Omental fat pad (tissue), 4 donors: ENCODE measurements at places on chromosomes 3 and 15. TPM values are rescaled to one million over a fixed set of nuclear protein-coding genes. Genes with fewer than 3 reads are reported as not detected.

Gene RPL29
- 2,030 TPM for total RNA-seq

GRCh38 chr3:128884992-128885391 lies 5.6 kb downstream of the ACAD9 start:
- DNase-seq: no peak

DNA sequence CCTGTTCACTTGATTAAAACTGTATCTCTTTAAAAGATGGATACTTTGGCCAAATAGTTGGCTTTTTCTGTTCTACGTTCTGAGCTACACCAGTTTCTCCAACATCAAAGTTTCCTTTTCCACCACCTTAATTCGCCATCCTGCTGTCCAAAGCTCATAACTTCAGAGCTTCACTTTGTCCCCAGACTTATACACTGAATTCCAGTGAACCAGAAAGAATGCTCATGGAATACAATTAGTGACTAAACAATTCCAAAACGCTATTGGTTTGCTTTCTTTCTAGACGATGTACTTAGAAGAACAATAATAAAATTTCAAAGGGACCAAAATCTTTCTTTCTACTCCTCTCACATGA lies 23.2 kb downstream of the GPR15 start:
- no peak for DNase-seq

DNA sequence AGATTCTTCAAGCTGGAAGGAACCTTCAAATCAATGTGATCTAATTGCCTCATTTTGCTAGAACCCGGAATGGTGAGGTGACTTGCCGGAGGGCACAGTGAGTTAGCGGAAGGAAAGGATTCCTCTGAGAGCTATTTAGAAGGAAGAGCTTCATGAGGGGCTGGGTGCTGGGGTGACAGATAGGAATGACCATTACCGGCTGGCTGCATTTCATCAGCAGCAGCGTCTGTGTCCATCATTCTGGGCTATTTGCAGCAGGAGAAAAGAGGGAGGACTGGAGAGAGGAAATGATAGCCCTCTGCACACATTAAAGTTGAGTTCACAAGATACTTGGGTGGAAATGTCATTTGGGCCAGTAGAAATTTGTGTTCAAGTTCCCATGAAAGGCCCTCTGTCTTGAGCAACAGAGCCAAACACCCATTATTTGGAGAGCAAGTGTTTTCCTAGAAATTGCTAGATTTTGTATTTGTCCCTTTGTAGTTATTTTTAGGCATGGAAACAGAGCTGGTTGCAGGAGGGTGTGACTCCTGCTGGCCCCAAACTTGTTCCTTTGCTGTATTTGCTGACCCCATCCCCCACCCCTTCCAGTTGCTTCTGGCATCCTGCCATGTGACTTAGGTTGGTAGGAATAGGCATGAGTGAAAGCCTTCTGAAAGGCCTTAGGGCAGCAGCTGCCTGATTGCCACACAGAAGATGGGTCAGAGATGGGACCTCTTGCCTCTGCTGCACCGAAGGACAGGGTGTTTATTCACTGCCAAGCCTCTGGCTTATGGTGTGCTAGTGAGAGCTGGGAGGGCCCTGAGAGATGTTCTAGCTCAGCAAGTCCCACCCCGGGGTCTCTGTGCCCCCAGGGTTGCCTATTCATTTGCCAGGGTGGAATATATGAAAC lies 87.5 kb upstream of the PLXNA1 start:
- DNase-seq: no peak

- no peak for DNase-seq
These were observed 84.5 kb downstream of the TRAK1 start for GRCh38 chr3:42175386-42176240.

DNA sequence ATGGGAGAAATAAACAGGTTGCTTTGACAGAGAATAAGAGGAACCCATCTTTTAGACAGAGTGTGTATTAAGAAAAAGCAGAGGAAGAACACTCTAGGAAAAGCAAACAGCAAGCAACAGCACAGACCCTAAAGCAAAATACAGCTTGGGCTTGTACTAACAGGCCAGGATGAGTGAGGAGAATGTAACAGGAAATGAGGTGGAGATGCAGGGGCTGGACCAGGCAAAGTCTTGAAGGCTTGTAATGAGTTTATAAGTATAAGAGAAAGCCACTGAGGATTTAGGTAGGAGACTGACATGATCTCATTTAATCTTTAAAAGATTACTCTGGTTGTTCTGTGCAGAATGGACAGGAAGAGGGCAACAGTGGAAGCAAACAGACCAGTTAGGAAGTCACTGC lies 4.9 kb downstream of the UBR1 start:
- DNase-seq: no peak

DNA sequence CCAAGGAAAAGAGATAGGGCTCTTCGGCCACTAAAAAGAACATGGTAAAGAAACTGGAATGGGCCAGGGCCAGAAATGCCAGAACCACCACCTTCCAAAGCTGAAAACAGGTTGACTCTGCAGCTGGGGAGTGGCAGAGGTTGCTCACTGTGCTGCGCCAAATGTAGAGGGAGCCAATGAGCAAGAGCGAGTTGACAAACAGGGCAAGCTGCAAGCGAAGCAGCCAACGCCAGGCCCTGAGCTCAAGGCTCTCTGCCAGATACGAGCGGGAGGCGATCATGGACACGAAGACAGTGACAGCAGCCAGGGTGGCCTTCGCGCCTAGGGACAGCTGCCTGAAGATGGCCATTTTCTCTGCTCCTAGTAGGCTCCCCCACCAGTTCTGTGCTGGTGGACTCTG lies 3.1 kb downstream of the GLB1 start:
- no peak for DNase-seq

DNA sequence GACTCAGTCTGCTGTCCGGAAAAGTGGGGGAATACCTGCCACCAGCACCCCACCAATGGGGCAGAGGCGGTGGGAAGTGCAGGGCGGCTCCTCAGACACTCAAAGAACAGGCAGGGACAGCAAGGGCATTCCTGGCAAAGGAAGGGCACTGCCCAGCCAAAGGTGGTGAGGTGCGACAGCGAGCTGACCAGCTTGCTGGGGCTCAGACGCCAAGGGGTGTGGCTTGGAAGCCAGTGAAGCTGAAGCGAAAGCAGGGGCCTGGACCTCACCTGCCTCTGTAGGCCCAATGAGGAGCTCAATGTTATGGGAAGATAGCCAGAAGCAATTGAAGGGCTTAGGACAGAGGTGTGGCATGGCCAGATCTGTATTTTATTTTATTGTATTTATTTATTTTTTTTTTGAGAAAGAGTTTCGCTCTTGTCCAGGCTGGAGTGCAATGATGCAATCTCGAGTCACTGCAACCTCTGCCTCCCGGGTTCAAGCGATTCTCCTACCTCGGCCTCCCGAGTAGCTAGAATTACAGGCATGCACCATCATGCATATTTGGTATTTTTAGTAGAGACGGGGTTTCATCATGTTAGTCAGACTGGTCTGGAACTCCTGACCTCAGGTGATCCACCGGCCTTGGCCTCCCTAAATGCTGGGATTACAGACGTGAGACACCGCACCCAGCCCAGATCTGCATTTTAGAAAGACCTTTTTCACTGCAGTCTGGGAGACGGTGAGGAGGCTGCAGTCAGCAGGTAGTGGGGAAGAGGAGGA lies 4.4 kb upstream of the LMAN1L start:
- no peak for DNase-seq
